Esophagus squamous epithelium (tissue), 5 donors: ENCODE measurements at places on chromosomes 6 and 20.

GRCh38 chr20:14069796-14070195 lies 74.5 kb downstream of the MACROD2 start:
- DNase-seq: no peak

GRCh38 chr6:126481319-126481718 lies 141.4 kb downstream of the CENPW start:
- no peak for DNase-seq

- DNase-seq: no peak
These were observed 39.1 kb upstream of the SIRT5 start for GRCh38 chr6:13535306-13535705.

DNA sequence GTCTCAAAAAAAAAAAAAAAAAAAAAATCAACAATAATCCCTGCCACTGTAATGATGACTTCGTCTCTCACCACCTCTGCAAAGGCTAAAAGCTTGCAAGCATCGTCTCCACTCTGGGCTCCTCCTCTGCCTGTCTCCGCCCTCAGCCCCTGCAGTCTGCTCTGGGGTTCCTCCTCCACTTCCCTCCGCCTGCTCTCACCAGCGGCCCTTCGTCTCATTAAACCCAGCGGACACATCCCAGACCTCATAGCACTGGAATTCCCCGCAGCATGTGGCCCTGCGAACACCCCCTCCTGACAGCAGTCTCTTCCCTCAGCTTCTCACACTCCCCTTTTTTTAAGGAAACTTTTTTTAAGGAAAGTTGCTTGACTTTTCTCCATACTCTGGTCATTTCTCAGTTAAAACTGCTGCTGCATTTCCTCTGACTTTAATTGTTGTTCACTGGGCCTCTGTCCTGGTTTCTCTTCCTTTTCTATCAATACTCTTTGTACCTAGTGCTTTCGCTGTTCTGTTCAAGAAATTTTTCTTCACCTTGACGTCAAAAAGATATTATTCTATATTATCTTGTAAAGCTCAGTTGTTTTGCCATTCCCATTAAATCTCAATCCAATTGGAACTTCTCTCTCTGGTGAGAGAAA lies 70.9 kb upstream of the PLEKHG1 start:
- DNase-seq: no peak
